Activated CD4-positive, alpha-beta T cell treated with anti-CD3 and anti-CD28 coated beads for 24 hours (primary cell): ENCODE measurements at places on chromosomes 7 and 10.

DNA sequence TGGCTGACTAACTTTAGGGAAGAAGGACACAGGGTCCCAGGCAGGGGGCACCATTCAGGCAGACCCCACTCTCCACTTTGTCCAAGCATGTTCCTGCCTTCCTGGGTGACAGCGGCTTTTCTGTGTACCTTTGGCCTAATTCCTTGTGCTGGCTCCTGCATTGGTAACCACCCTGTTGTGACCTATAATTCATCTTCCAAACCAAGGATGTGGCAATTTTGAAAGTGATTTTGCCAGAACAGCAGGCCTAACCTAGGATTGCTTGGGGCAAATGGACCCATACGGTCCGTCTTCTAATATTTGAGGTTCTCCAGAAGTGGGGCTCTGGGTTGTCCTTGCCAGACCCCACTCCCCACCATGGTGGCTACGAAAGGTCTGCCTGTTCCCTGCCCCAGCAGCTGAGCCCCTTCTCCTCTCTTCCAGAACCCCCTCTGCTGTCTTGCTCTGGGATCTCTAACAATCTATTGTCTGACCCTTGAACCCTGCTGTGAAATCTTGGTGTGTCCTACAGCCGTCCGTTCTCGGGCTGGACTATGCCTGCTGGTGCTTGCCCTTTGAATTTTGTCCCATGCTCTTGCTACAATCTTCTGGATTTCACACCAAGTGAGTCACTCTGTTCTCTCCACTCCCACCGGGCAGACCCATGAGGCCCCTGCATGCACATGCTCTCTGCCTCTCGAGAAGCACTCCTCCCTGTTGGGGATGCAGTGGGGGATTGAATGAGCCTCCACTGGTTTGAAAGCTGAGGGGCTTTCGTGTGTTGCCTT lies 316.0 kb downstream of the CXCL12 start:
- DNase-seq, result no peak

DNA sequence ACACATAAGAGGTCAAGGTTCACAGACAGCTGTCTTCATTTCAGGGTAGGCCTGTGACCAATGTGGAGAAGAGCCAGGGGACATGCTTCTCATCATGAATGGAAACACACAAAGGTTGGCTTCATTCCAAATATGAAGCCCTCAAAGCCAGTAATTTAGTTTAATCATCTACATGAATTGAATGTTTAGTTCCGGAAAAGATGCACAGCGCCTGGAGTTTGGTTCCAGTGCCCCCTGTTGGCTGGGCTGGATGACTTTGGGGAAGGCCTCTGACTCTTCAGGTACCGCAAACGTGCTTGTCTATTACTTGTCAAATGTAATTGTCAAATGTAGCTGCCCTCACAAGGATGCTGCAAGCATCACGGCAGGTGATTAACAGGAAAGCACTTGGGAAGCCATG lies 130.7 kb downstream of the ADRA2A start:
- peak; percentile 3 for DNase-seq

GRCh38 chr10:95276367-95277200 lies 14.2 kb downstream of the PDLIM1 start:
- DNase-seq, result no peak

DNA sequence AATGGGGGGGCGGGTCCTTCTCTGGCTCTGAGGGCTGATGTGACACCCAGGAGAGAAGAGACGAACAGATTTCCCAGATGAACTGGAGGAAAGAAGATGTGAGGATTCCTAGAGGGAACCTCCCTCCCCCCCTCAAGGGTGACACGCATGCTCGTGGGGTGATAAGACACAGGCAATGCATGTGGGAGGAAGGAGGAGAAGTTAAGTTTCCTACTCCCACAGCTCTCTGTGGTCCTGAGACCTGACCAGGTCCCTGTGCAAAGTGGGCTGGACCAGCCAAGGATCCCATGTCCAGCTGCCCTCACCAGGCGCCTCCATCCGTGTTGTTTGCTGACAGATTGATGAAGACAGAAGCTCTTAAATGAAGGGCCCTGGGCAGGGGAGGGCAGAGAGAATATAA lies 112.6 kb downstream of the SH3PXD2A start:
- DNase-seq, result no peak

DNA sequence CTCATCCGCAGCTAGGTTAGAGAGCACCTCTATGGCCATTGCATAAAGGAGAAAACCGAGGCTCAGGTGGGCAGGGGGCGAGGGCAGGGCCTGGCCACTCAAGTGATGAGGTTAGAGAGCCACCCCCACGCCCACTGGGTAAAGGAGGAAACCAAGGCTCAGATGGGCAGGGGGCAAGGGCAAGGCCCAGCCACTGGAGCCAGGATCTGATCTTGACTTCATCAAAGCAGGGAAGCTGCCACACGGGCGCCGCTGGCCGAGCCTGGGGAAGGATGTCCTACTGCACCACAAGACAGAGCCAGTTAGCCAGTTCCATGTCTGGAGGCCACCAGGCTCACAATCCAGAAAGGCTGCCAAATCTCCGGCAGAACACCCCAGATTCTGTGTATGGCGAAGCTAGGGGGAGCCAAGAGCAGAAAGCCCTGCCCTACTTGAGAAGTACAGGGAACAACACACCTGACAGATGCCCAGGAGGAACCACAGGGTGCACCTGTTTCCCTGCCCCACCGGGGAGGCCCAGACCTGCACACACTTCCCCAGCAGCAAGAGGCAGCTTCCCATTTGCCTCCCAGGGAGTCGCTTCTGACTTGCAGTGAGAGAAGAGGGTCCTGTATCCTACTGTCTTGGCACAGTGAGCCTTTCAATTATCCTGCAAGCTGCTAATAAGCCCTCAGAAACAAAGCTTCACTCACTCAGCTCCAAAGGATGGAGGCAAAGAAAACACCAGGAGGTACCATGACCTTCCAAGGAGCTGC lies 101.9 kb downstream of the TNS3 start:
- no peak for DNase-seq

GRCh38 chr7:81441750-81442149 lies 328.1 kb downstream of the HGF start:
- DNase-seq, result no peak

DNA sequence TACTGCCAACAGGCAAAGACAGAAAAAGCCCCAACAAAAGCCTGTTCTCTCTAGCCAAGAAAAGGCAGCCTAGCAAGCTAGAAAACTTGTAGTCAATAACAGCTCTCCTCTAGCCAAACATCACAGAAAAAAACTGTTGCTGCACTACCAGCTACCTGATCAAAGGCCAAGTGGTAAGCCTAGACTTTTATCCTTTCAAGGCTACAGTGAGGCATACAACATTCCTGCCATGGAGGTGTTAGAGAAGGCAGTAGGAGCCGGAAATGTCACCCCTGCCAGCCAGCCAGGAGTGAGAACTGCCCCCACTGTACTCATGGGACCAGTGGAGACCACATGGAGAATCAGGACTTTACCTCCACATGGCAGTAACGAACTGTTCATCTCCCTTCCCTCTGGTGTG lies 31.2 kb downstream of the CCDC126 start:
- no peak for DNase-seq

DNA sequence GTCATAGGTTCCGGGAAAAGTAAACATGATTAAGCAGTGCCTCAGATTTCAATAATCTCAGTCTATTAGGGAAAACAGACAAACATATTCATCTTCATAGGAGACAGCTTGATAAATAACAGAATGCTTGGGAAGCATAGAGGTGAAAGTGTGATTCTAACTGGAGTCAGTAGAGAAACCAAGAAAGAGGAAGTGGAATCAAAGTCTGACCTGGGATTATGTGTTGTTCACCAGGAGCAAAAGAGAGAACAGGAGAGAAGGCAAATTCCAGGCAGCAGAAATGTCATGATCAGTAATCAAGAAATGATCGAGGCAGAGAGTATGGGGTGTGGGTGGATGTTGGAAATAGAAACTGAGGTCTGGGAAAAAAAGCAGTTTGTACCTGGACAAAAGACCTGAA lies 43.7 kb downstream of the DGKB start:
- DNase-seq, result no peak

DNA sequence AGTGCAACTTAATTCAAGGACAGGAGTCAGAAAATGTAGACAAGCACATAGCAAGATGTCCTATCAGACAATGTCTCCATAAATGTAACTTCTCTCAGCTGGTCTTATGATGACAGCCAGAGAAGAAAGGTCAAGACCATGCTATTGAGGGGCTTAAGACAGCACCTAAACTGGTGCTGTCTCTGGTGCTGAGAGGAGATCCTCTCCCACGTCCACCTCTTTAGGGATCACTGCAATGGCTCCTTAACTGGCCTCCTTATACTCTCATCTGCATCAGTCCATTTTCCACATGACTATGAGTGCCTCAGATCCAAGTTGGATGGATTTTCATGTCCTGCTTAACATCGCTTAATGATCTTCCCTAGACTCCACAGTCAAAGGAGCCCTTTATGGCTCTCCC lies 210.6 kb downstream of the ARL4A start:
- no peak for DNase-seq

GRCh38 chr10:97940534-97940933 lies 89.9 kb downstream of the CRTAC1 start:
- no peak for DNase-seq

DNA sequence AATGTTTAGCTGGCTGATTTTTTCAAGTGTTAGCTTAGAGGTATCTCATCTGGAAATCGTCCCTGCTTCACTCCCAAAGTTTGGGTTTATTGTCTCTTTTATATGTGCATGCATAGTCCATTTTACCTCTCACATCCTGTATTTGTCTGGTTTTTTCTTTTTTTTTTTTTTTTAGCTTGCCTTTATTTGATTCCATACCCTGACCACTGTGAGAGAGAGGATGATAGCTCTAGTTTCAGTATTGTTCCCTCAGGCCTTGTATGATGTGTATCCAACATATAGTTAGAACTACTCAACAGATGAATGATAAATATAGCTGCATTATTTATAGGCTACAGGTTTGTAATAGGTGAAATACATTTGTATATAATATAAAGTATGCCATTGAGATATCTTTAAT lies 29.9 kb downstream of the PCGF5 start:
- no peak for DNase-seq

DNA sequence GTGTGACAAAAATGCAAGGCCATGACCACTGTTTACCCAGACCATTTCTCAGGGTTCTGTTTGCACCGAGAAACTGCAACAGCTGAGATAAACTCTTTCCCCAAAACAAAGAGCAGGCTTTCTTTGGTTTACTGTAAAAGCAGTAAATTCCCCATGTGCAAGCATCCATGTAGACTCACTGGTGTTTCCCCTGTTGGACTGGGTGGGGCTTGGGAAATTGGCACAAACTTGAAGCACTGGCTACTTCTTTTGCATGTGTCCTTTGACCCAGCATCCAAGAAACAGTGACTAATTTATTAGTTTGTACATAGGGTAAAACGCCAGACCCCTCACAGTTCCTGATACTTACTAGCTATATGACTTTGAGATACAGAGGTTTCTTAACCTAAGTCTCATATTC lies 12.3 kb downstream of the IQUB start:
- no peak for DNase-seq

DNA sequence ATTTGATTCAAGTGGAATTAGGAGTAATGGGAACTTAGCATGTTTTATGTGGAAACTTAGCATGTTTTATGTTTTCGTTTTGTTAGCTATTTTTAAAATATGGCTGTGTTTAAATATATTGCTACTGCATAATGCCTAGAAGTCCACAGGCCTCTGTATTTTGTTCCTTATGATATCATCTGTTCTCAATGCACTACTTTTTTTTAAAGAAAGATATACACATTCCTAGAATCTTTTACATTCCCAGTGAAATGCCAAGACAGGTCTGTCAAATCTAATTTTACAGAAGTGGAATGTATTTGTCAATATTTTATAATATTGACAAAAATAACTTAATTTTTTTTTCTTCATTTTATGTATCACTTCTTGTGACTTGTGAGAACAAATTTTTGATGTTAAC lies 51.6 kb downstream of the ST7 start:
- DNase-seq, result no peak

DNA sequence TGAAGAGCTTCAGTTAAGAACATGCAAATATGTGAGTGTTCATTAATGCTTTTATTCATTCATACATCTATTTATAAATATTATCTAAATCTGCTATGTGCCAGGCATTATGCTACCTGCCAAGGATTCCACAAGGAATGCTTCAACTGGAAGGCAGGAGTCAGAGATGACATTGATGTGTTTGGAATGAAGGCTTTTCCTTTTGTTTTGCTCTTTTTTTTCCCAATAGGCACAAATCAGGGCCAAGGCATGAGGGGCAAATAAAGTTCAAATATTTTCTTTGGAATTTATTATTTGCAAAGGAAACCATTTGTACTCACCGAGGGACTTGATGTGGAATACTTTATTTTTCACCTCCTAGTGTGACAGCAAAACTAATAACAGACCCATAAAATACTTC lies 530.3 kb downstream of the ARL4A start:
- DNase-seq, result no peak

- no peak for DNase-seq
Measured at GRCh38 chr7:29565224-29565630, 1.6 kb downstream of the PRR15 start.

GRCh38 chr10:119237722-119238436 lies 30.5 kb downstream of the GRK5 start:
- no peak for DNase-seq

- no peak for DNase-seq
Measured at GRCh38 chr7:64755865-64756264, 38.4 kb upstream of the ZNF138 start.

DNA sequence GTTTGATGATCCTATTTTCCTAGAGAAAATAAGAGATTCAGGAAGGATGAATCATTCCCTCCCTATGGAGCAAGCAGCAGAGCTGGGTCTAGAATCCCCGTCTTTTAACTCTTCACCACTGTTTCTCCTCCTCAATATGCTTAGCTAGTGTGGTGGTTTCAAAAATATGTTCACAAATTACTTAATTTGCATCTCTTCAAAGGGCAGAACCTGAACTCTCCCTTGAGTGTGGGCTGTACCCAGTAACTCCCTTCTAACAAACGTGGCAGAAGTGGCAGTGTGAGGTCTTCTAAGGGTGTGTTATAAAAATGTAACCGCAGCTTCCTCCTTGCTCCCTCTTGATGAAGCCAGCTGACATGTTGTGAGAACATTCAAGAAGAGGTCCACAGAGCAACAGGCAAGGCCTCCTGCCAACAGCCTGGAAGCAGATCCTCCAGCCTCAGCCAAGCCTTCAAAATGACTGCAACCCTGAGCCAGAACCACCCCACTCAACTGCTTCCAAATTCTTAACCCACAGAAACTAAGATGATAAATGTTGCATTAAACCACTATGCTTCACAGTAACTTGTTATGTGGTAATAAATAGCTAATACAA lies 36.6 kb downstream of the SRPK2 start:
- no peak for DNase-seq

- no peak for DNase-seq
Measured at GRCh38 chr10:64271508-64271907, 750.3 kb downstream of the REEP3 start.

DNA sequence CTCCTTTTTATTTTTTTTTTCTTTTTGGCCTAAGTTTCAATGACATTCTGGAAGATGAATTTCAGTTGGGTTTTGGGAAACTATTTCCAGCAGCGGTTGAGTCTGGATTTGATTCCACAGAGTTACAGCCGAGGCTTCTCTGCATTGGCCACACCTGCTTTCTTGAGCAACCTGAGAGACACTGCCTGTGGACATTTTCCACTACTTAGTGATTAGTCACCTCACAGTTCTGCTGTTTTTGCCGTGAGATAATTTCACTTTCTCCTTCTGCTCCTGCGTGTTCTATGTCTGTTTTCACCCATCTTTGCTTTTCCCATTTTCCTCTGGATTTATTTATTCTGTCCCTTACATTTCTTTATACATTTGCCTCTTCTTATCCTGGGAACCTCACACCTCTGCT lies 243.0 kb downstream of the BICC1 start:
- no peak for DNase-seq
